CD14-positive monocyte (primary cell): ENCODE measurements at places on chromosomes 12 and 14.

DNA sequence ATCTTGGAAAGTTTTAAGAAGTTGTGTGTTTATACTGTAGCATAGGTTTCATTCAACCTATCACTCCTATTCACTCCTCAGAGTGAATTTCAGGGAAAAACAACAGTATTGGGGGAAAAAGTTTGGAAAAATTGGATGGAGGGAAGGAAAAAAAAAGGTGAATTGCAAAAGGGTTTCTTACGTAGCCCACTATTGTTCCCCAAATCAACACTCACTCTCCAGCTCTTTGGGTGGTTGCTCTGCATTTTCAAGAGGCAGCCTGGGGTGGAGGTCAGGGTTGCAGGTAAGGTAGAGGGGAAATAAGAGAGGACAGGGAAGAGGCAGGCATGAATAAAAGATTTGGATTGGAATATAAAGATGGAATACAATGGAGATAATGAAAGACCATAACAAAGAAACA lies 42.3 kb downstream of the BORCS5 start:
- DNase-seq: no peak

- DNase-seq: no peak
These were observed 20.8 kb upstream of the STRAP start for GRCh38 chr12:15861404-15861803.

DNA sequence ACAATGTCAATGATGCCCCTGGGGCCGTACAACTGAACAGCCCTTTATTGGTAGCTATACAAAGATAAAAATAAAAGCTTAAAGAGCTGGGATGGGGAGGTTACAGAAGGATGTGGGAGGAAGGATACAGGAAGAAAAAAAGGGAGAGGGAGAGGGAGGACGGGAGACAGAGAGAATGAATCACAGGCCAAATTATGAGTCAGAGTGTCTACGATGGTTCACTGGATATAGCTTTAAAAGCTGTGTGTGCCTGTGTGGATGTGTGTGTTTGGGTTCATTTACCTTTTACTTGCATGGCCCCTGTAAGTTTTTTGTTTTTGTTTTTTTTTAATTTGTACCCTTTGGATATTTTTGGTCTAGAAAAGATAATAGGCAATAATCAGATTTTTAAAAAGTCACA lies 111.9 kb downstream of the CCDC60 start:
- no peak for DNase-seq

- no peak for DNase-seq
These were observed 26.4 kb downstream of the DEGS2 start for GRCh38 chr14:100132903-100133510.

DNA sequence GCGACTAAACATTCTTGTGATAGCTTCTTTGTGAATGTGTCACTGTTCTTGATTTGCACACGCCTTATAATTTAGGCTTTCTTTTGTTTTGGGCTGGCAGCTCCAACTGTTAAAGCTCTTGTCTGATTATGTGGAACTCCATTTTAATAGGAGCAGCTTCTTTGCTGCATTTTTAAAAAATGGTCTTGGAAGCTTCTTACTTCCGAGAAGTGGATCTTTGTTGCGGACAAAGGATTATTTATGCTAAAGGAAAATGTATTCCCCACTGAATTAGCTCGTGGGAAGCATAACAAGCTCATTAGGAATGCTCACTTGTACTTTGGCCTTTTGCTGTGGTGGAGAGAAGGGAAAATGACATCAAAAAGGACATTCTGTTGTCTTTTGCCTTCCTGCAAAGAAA lies 20.0 kb downstream of the GAS2L3 start:
- DNase-seq: no peak
